ENCODE measurements at places on chromosomes 2 and 18. TPM values are rescaled to one million over a fixed set of nuclear protein-coding genes. Genes with fewer than 3 reads are reported as not detected.
A peak's percentile ranks its signal among the peaks of the same experiment; 100 is the strongest.

DNA sequence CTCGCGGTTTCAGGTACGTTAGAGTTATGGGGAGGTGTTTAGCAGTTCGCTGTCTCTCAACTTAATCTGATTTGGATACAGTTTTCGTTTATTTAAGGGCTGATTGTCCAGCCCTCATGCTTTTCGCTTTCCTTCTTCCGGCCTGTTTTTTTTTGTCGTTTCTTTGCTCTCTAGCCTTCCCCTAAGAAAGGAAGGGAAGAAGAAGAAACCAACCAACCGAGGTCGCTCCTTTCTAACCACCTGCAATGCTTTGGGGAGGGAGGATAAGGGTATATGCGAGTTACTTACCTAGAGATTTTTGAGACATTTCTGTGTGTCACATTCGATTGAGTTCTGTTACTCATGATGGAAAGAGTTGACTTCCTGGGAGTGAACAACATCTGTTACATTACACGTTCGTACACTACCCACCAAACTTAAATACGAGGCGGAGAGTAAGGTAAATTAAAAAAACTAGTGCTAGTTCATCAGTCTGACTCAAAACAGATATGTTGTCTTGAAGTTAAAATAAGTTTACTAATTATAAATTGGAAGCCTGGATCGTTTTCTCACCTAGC, 918 bp downstream of the EIF5B start:
- DNase-seq, result no peak

- peak; percentile 17 for DNase-seq
These were observed 22.3 kb upstream of the ATP5MC3 start for GRCh38 chr2:175203621-175204496.

DNA sequence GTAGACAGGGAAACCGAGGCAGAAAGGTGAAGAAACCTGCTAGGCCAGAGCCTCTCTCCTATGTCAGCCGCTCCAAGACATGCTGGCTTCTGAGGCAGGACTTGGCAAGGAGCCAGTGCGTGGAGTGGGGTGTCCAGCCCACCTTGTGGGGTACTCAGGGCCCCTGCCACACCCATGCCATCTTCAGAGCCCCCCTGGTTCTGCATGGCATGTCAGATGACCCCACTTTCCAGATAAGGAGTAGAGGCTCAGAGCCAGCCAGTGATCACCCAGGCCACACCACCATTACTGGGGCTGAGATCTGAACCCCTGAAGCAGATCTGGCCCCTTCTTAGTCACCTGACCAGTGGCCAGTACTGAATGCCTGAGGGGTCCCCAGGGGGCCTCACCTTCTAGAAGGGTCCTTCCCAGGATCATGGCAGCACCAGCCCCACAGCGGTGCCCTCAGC, 14.7 kb downstream of the CROCC2 start:
- peak; percentile 43 for DNase-seq

DNA sequence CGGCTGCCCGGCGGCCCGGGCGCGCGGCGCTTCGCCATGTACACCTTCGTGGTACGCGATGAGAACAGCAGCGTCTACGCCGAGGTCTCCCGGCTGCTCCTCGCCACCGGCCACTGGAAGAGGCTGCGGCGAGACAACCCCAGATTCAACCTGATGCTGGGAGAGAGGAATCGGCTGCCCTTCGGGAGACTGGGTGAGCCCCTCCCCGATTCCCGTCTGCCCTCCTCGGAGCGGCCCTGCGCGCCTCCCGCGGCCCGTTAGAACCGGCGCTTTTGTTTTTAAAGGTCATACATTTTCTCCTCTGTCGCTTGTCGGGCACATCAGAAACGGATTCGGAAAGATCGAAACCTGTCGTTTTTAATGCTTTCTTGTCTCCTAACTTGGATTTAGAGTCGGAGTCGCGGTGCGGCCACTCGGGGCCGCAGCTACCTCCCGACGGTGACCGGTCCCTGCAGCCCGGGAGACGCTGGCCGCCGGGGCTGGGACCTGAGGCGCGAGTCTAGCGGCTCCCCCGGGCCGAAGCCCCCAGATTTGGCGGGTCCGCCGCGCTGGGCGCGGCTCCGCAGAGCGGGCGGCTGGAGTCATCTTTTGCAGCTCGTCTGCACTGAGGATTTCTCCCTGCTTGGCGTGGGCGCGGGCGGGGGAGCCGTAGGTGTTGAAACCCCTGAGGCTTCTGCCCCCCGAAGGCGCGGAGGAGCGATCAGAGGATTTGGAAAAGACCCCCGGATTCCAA, 519 bp downstream of the TTL start:
- peak; percentile 52 for DNase-seq

DNA sequence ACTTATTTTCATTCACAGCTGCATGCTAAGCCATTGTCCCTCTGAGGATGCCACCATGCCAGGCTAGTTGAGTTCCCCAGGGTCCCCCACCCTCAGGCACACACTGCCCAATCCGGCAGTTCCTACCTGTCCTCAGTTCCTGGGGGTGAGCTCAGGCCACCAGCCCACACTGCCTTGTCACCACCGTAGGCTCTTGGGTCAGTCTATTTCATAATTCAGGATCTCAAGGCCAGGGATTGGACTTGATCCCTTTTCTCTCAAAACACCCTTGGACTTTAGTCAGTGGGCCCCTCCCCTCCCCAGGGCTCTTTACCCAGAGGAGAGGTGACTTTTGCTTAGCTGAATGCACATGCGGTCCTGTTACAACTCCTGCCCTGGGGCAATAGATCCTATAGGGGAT, 18.7 kb upstream of the MC2R start:
- no peak for DNase-seq

DNA sequence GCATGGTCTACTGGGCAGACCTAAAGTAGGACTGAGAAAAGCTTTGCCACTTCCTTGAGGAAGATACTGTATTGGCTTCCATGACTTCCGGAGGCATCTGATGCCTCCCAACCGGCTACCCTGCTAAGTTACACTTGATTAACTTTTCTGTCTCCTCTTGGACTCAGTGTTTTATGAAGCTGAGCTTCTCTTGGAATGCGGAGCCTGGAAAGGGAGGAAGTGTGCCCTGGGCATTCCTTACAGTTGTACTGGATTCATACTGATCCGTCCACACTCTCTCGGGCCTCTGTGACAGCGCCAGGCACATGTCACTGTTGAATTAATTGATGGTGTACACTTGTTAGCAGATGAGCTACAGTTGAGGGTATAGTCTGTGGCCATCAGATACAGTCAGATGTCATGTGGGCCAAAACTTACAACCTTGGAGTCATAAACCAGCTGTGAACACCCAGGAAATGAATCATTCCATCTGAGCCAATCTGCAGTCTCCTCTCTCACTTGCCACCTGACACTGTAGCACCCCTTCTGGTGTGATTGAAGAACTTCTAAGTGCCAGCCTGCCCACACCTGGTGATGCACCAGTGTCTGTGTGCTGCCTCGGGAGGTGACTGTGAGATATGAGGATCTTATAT, 122.5 kb downstream of the FHOD3 start:
- DNase-seq, result no peak

DNA sequence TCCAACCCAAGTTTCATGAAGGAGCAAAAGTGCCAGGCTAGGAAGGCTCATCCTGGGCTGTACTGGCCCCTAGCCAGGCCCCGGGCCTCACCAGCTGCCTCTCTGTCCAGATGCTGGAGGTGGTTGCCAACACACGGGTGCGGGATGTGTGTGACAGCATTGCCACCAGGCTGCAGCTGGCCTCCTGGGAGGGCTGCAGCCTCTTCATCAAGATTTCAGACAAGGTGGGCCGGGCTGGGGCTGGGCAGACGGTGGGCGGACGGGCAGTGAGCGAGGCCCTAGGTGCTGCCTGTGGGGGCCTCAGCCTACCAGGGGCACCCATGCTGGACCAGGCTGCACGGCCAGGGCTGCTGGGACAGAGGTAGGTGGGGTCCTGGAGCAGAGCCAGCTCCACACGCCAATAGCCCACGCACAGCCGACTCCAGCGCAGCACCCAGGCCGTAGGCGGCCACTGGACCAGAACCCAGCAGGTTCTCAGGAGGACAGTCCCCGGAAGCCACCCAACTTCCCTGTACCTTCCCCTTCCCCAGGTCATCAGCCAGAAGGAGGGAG, 11.8 kb upstream of the GPR17 start:
- DNase-seq, result no peak

- no peak for DNase-seq
These were observed 33.6 kb downstream of the KIDINS220 start for GRCh38 chr2:8803658-8804379.

DNA sequence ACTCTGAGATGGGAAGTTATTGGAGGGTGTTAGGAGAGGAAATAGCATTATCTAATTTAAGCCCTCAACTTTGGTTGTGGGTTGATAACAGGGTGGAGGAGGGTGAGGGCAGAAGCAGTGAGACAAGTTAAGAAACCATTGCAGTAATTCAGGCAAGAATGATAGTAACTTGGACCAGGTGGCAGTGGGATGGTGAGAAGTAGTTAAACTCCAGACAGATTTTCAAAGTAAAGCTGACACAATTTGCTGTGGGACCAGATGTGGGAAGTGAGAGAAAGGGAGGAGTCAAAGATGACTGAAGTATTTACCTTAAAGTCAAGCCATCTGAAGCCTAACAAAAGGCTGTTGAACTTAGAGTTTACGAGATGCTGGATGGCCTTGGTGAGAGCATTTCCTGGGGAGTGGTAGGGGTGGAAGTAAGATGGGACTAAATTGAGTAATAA, 163.2 kb upstream of the KLF7 start:
- DNase-seq, result no peak

DNA sequence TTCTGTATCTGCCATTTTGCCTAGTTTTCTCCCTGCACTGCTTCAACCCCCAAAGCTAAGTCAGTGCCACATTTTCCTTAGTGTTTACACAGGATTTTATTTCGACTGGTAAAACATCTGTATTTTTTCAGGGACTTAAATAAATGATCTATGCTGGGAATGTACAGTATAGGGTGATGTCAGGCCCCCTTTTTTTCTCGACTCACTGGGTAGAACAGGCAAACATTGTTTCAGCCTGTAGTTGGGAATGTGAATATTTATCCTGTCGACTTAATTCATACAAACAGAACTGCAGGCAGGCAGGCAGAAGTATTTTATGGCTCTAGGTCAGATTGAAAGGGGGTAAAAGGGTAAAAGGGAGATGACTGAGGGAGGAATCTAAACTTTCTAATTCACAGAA, 123.5 kb upstream of the ZFP36L2 start:
- DNase-seq, result no peak

DNA sequence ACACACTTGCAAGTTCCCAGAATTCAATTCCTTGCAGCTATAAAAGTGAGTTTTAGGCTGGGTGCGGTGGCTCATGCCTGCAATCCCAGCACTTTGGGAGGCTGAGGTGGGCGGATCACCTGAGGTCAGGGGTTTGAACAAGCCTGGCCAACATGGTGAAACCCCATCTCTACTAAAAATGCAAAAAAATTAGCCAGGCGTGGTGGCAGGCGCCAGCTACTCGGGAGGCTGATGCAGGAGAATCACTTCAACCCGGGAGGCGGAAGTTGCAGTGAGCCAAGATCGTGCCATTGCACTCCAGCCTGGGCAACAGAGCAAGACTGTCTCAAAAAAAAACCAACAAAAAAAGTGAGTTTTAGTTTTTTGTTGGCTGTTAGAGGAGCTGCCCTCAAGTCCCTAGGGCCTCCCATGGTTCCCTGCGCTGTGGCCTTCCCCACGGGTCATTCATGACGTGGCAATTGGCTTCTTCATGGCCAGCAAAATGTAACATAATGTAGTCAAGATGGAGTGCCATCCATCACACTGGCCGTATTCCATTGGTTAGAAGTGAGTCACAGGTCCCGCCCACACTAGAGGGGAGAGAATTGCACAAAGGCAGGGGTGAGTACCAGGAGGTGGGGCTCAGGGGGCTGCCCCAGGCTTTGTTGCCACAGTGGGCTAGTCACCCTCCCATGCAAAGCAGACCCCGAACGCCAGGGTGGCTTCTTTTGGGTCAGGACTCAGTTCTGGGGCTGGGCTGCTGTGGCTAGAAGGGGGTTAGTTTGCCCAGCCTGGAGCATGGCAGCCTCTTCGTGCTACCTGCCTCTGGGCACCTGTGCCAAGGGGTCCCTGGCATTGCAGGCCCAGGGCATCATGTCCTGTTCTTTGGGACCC, 37.7 kb upstream of the INHBB start:
- no peak for DNase-seq

- no peak for DNase-seq
These were observed 66.3 kb upstream of the GLI2 start for GRCh38 chr2:120669121-120669952.

- no peak for DNase-seq
These were observed 43.6 kb downstream of the ODC1 start for GRCh38 chr2:10404324-10405143.

DNA sequence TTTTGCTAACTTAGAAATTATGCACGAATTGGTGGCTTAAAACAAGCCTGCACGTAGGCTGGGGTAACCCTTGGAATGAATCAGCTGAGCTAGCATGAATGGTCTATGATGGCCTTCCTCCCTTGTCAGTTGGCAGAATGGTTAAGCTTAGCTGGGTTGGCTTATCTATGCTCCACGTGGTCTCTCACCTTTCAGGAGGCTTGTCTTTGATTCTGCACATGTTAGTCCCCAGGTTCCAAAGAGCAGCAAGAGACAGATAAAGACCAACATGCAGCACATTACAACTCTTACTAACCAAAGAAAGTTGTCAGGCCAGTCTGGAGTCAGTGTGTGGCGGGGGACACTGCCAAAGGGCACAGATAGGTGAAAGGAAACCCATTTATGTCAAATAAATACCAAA, 700.9 kb upstream of the SYT4 start:
- no peak for DNase-seq

GRCh38 chr2:231138699-231139098, 13.9 kb upstream of the HTR2B start:
- peak; percentile 40 for DNase-seq

- no peak for DNase-seq
These were observed 71.3 kb downstream of the PDK1 start for GRCh38 chr2:172627181-172627580.

DNA sequence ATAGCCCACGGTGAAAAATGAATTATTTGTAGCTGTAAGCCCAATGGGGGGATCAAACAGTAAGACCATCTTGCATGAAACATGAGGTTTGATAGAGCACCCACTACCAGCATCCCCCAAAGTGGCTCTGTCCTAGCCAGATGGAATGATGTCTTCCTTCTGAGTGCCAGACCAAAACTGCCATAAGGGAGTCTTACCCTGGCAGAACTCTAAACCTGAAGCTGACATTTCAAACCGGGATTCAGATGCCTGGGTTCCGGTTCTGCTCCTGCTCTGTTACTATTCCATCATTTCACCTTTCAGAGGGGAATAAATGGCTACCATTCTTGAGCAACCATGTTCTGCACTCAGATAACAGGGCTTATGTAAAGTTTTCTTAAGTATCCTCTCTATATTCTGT, 67.4 kb downstream of the MYO3B start:
- no peak for DNase-seq

The NTSR2 gene
- 1.1 TPM for total RNA-seq

The ZNF396 gene
- total RNA-seq, result 1.1 TPM

The G6PC2 gene
- not detected for total RNA-seq

The CREB1 gene
- total RNA-seq, result 60.2 TPM

The LHCGR gene
- total RNA-seq, result 1.5 TPM

The ARHGAP28 gene
- 19.2 TPM for total RNA-seq

The TSHZ1 gene
- 65.6 TPM for total RNA-seq
